ENCODE measurements at places on chromosomes 5 and 9.
A peak's percentile ranks its signal among the peaks of the same experiment; 100 is the strongest.

DNA sequence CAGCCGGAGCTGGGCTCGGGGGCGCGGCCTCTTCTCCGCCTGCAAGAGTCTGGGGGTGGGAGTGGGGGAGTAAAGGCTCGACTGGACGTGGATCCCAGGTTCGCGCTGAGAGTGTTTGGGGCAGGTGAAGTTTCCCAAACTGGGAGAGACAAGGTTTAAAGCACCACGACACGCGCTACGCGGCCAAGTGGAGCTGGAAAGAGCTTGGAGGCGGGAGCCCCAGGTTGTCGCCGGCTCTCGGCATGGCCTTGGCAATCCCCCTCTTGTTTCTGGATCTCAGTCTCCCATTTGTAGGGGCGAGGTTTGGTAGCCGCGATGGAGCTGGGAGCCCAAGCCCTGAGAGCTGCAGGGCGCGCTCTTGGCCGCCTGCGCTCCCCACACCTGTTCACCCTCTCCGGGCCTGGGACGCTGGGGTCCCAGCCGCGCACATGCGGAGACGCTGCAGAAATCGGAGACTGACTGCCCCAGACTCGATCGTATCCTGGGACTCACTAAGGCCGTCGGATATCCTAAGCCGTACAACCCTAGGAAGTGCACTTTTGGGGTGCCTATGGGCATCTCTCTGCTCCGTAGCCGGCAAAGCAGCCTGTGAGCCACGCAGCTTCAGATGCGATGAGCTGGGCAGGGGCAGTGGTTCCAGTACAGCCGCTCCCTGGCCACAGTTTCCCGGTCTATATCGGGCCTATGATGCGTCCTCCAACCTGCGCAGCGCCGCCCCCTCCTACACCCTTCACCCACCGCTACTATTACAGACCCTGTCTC is 937 bp downstream of the TMOD1 start:
- no peak for DNase-seq

DNA sequence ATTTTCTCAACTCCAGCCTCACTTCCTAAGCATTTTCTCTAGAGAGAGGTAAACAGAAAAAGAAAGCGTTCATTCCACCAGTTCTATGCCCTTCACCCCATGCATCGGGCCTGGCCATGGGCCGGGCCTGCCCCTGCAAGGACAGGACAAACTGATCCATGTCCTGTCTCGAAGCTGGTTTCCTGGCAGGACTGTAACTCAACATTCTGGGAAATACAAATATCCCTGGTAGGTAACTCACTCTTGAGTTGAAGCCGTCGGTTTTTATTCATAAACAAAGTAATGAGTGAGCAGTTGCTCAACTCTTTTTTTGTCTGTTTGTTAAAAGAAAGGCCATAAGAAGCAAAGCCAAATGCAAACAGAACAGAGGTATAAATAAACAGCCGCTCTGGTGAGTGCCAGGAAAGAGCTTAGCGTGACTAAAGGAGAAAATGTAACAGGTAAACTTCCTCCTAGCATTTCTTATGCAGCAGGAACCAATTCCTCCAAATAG is 64.4 kb upstream of the DNAH5 start:
- DNase-seq, result no peak

DNA sequence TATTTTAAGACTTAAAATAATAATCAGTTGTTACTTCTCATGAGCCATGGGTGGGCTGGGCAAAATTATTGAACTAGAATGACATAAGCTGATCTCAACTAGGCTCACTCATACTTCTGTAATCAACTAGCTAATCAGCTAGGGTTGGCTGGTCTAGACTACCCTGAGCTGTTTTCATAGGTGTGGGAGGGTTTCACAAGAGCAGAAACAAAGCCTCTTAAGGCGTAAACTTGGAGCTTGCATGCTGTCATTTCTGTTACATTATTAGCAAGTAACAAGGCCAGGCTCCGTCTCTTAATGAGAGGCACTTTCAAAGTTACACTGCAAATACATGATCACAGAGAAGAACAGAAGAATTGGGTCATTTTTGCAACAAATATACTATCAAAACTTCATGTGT is 57.2 kb upstream of the GHR start:
- no peak for DNase-seq

- DNase-seq, result no peak
Measured at GRCh38 chr9:76634356-76635054, 129.7 kb upstream of the PCA3 start.

GRCh38 chr5:115320006-115320405 is 23.6 kb upstream of the CCDC112 start:
- no peak for DNase-seq

DNA sequence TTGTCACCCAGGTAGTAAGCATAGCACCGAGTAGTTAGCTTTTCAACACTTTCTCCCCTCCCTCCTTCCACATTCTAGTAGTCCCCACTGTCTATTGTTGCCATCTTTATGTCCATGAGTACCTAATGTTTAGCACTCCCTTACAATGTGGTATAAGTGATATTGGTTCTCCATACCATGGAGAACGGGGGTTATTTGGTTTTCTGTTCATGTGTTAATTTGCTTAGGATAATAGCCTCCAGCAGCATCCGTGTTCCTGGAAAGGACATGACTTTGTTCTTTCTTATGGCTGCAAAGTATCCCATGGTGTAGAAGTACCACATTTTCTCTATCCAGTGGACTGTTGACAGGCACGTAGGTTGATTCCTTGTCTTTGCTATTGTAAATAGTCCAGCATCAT is 353.9 kb downstream of the ADGRV1 start:
- DNase-seq, result no peak

- no peak for DNase-seq
Measured at GRCh38 chr5:42520203-42520602, 97.0 kb downstream of the GHR start.

DNA sequence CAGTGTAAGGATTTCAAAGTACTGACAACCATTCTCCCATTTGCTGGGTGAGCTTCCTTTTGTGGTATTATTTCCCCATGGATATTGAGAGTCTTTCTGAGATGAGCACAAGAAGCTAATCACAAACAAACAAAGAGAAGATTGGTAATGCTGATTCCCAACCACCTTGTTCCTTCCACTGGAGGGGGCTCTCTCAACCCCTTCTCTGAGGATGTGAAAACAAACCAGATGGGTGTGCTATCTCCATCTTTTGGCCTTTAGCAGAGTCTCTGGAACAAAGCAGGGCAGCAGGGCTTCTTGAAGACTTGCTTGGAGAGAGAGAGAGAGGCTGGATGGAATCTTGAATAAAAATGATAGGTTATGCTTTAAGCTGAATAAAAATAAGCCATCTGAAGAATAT is 576.7 kb upstream of the ZNF462 start:
- no peak for DNase-seq

DNA sequence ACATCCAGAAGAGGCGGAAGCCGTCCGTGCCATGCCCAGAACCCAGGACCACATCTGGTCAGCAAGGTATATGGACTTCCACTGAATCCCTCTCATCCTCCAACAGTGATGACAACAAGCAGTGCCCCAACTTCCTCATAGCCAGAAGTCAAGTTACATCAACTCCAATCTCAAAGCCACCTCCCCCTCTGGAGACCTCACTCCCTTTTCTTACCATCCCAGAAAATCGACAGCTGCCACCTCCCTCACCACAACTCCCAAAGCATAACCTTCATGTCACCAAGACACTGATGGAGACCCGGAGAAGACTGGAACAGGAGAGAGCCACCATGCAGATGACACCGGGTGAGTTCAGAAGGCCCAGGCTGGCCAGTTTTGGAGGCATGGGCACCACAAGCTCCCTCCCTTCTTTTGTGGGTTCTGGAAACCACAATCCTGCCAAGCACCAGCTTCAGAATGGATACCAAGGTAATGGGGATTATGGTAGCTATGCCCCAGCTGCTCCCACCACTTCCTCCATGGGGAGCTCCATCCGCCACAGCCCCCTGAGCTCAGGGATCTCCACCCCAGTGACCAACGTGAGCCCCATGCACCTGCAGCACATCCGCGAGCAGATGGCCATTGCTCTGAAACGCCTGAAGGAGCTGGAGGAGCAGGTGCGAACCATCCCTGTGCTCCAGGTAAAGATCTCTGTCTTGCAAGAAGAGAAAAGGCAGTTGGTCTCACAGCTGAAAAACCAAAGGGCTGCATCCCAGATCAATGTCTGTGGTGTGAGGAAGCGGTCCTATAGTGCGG is 130.3 kb upstream of the DMRT1 start:
- DNase-seq, result no peak

- DNase-seq, result no peak
Measured at GRCh38 chr5:168779333-168779732, 200.2 kb upstream of the PANK3 start.

DNA sequence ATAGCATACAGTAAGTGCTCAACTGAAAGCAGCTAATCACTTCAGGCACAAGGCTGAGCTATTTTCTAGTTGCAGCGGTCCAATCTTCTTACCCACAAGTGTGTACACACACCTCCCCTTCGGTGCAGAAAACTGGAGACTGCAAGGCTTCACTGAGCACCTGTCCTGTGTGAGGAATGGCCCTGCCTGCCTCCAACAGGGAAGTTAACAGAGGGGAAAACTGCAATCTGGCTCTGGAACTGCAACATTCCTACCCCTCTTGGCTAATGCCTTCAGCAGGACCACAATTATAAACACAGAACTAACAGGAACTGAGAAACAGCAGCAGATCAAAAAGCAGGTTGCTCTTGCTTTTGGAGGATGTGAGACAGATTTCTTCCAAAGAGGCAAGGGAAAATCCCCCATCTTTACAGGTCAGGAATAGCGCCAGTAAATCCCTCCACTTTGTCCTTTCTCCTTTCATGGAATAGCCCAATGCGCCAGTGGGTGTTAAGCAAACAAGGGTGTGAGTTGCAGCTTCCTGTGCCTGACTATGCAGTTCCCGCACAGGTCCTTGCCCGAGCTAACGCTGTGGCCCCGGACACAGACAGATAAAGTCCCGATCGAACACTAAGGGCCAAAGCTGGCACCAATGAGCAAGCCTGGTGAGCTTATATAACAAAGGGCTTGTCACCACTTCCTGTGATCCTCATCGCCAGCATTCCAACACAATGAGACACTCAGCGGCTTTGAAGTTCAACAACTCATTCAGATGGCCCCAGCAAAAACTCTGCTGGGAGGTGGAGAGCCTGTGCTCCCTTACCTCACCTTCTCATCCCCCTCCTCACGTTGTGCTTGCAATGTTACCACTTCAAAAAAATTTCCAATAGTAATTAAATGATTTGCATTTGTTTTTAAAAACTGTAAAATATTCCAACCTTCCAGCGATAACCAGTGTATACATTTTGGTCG is 21.5 kb downstream of the SHB start:
- no peak for DNase-seq

GRCh38 chr9:70170151-70170790 is 88.5 kb upstream of the SMC5 start:
- no peak for DNase-seq

- DNase-seq, result no peak
Measured at GRCh38 chr9:104094534-104095015, 466 bp downstream of the SMC2 start.

DNA sequence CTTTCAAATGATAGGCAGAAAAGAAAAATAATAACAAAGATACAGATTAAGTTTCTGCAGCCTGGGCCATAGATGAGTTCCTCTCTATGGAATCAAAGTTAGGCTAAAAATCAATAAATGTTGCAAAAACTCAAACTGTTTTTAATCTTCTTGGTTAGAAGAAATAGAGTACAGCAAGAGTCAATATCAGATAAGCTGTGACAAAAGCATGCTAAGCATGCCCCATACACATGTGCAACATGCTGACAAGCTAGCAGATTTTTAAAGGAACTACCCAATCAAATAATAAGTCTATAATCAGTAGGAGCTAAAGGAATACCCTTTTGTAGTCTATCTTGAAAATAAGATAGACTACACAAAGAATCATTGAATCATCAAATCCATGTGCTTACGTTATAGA is 6.7 kb downstream of the ERP44 start:
- no peak for DNase-seq

DNA sequence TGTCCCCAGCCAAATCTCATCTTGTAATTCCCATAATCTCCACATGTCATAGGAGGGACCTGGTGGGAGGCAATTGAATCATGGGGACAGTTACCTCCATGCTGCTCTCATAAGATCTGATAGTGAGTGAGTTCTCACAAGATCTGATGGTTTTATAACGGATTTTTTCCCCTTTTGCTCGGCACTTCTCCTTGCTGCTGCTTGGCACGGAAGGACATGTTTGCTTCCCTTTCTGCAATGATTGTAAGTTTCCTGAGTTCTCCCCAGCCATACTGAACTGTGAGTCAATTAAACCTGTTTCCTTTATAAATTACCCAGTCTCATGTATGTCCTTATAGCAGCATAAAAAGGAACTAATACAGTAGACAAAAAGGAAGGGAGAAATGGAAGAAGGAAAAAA is 76.7 kb upstream of the CCNG1 start:
- DNase-seq, result no peak

- no peak for DNase-seq
Measured at GRCh38 chr9:69660304-69660703, 11.9 kb downstream of the APBA1 start.

DNA sequence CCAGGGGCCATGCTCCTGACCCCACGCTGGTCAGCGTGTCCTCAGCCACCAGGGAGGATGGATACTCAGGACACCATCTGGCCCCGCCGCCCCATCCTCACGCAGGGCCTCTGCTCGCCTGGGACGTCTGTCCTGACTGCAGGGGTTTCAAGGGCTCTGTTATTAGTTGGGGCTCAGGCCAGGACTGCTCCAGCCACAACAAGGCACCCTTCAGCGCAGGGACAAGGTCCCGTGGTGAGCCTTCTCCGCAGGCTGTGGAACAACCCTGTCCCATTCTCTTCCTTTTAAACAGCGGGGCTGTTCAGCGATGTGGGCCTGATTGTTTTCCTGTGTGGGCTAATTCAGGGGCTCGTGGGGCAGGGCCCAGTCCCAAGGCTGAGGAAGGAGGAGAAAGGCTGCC is 61.6 kb downstream of the SEMA4D start:
- no peak for DNase-seq

DNA sequence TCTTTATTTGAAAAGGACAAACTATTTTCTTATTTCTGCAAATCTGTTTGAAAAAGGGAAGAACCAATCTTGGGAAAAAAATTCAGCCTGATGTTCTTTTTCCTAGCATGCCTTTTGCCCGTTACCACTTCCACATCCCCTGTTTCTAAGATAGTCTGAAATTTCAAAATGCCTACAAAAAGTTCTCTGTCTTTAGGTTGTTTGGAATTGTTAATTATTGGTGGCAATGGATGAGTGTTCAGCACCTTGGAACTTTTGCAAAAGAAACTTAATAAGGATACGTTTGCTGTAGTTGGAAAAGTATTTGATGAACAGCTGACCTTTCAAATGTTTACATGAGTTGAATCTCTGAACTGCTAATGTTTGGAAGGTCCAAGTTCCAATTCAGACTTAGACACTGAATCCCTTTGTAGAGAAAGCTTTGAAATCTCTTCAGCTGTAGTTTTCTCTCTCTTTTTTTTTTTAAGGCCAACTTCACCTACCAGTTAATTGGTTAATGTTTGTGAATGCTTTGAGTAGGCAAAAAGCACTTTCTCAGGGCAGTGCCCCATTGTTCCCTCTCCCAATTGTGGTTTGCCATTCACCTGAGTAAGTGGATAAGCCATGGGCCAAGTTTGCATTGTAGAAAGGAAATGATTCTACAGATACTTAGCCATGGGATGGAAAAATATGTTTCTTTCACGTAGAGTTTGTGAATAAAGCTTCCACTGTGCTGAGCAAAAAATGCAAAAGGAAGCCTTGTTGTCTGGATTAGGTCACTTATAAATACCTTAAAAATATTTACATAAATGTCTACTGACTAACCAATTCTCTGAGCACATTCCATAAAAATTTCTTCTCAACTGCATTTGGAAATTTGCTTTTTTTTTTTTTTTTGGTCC is 156.4 kb upstream of the ELL2 start:
- DNase-seq, result no peak

GRCh38 chr5:93620487-93621326 is 37.7 kb downstream of the NR2F1 start:
- peak; percentile 25 for DNase-seq

Data from stimulated activated CD8-positive, alpha-beta memory T cell treated with anti-CD3 and anti-CD28 coated beads, Interleukin-4, amount 100 ng/mL, for 1 hour (primary cell).